DMS153 (cell line): ENCODE measurements at places on chromosomes 7 and 10.

- no peak for DNase-seq
Observed at GRCh38 chr10:74255214-74255613, 104.2 kb downstream of the ADK start.

GRCh38 chr10:126458466-126458865 is 70.2 kb upstream of the ADAM12 start:
- no peak for DNase-seq

DNA sequence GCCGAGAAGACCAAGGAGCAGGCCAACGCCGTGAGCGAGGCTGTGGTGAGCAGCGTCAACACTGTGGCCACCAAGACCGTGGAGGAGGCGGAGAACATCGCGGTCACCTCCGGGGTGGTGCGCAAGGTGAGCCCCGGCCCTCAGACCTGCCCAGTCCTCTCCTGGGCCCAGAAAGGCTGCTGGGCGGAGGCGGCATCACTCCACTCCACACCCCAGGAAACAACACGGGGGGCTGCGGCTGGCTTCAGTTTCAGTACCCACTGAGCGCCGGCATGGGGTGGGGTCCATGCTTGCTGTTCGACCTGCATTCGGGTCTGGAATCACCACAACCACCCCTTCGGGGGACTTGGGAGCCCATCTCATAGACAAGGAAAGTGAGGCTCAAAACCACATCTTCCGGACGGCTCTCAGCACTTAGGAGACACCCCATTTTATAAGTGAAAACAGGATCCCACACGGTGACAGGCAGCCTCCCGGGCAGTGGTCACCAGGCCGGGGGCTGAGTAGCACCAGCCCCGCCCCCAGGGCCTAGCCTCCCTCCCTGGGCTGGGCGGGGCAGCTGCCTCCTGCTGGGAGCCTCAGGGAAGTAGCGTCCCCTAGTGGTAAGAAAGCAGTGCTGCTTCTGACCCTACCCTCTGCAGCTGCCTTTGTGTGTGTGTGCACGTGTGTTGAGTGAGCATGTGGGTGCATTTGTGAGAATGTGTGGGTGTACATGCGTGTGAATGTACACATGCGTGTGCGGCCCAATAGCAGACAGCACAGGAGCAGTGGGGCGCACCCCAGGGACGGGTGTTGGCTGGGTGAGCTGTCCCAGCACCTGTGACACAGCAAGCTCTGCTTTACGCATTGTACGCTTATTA is 1.8 kb downstream of the SNCG start:
- DNase-seq = no peak

- no peak for DNase-seq
Observed at GRCh38 chr10:119503821-119504220, 38.7 kb downstream of the RGS10 start.

DNA sequence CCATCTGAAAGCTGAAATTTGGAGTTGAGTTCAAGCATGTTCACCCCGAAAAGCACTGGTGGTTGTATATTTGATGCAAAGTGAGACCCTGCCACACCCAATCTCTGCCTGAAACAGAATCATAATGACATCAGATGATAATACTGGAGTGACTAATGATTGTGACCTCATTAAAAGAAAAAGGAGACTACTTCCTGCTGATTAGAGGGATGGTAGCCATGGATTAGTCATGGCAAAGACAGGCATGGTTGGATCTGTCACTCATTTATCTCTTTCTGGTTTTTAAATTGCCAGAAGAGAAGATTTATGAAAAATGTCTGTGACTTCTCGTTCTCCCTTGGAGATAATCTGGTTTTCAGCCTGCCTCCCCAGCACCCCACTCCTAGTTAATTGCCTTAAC is 101.2 kb downstream of the BAMBI start:
- peak; percentile 18 for DNase-seq

DNA sequence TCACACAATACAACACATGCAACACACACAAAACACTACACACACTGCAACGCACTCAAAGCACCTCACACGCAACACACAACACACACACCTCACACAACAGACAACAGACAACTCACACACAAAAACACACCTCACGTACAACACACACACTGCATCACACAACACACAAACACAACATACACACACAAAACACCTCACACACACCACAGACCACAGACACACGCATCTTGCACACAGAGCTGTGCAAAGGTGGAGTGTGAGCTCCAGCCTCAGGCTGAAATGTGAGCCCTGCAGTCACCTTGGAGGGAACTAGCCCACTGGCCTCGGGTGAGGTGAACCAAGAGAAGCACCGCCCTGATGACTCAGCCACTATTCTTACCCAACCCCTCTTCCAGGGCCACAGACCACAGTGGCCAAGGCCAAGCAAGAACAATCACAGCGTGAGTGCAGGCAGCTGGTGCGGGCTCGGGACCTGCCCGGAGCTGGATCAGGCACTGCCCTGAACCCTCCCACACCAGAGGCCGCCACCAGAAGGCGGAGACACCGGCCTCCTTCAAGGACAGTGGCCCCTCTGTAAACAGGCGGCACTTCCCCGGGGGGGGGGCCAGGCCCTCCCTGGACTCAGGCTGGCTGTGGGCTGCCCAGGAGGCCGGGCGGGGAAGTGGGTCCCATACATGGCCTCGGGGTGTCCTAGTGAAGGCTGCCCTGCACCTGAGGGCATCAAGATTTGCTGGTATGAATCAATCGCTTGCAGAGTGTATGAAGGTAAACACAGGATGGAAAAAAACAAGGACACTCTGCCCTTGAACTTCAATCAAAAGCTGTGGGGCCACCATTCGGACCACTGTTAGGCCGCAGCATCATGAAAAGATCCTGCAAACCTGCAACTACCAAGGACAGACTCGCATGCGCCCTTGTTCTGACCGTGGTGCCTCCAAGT is 106.7 kb downstream of the TNS3 start:
- peak; percentile 96 for DNase-seq
